ENCODE measurements at places on chromosomes 7 and 10.

DNA sequence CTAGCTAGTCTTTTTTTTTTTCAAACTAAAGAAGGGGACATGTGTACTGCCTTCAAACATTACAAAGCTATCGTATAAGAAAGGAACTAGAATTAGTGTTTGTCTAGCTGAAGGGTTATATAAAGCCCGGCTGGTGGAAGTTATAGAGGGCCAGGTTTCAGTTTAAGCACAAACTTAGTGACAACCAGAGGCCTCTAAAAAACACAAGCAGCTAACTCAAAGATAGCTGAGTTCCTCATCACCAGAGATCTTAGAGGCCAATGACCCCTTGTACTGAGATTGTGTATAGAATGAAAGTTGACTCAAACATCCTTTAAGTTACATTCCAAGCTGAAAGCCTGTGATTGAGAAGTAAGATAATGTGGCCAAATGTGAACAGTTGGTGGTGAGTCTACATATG lies 28.1 kb upstream of the SGMS1 start:
- no peak for DNase-seq

DNA sequence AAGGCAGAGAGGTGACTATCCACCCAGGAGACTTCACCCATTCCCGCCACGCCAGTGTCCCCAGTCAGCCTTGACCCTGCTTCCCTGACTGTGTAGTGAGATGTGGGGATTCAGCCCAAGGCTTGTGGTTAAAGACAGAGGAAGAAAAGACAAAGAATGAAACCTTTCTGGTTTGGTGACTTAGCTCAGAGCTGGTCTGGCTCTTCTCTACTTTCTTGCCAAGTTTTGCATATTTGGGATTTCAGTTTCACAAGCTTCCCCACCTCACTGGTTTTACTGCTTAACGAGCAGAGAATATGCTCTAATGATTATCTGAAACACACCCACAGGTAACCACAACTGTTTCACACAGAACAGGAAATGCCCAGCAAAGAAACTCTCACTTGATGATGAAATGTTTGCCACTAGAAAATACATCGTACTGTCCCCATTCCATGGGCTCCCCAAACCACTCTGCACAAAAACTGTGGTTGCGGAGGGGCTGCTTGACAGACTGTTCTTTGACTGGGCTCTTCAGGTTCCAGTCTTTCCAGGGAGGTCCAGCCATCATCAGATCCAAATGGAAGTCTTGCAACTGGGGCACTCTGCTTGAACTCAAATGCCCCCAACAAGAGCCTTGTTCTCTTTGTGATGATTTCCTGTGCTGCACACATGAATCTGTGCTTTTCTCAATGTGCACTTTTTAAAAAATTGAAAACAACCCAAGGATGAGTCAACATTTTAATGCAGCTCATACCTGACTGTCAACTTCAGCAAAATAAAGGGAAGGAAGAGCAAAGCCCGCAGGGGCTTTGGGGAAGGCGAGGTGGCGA lies 95.5 kb downstream of the CTBP2 start:
- DNase-seq, result no peak

GRCh38 chr7:26293569-26294308 lies 2.1 kb downstream of the SNX10 start:
- DNase-seq, result no peak

GRCh38 chr10:2851566-2851965 lies 215.8 kb upstream of the PFKP start:
- DNase-seq, result no peak

- DNase-seq, result no peak
Measured at GRCh38 chr10:80501381-80501912, 36.3 kb upstream of the SH2D4B start.

GRCh38 chr7:2688409-2689342 lies 674 bp downstream of the AMZ1 start:
- DNase-seq, result no peak

DNA sequence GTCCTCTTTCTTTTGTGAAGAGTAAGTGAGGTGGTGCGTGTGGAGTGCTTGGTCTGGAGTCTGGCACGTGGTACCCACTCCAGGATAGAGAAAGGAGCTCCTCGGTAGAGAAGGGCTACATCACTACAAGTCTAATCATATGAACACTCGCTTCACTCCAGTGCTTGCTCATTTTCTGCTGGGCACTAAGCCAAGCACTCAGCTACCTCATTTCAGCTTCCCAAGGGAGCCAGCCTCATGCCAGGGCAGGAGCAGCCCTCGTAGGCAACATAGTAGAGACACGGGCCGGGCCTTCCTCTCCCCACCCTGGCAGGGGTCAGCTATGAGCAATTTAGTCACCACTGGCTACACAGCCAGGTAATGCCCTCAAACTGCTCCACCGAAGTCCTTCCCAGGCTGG lies 11.4 kb upstream of the HSPA12A start:
- DNase-seq, result peak; percentile 61

DNA sequence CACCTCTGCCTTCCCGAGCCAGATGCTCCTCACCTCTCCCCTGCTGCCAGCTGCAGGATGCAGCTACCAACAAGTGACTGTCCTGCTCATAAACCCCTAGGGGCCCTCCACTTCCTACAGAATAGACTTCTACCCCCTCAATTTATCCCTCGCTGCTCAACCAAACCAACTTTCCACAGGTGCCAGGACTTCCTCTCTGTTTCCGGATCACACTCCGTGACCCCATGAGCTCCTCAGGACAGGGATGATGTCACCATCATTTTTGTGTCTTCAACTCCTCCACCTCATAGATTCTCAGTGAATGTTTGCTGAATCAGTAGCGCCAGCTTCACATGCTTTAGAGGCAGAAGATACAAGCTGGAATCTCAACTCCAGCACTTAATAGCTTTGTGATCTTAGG lies 25.8 kb upstream of the ADRB1 start:
- DNase-seq, result no peak

- no peak for DNase-seq
Measured at GRCh38 chr7:70346844-70347462, 748.7 kb downstream of the AUTS2 start.

DNA sequence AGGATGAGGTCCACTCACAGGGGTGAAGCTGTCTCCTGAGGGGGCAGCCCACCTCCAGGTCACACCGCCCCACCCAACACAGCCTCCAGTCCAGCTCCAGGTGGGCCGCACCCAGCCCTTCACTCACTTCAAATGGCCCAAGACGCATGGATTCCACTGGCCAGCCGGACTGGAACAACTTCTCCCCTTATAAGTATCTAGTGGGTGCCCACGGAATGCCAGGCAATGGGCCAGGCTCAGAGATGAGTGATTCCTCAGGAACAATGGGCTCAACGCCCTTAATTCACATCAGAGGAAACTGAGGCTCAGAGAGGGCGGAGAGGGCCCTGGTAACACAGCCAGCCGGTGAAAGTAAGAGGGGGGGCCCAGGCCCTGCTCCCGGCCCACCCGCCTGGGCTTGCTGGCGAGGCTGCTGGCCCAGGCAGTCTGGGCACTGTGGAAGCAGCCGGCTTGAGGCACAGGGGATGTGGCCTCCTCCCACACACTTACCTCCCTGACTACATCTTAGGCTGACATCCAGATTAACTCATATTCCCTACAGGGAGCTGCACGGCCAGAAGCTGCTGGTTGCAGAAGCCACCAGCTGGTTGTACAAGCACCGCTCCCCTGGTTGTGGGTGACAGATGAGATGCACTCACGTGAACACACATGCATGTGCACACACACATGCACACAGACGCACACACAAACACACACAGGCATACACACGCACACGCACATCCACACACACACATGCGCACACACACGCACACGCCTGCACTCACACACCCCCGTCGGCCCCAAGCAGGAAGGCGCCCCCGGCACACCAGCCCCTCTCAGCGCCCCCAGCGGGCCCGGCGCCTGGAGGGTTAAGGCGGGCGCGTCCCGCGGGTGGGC lies 1.0 kb upstream of the FAM20C start:
- peak; percentile 88 for DNase-seq

DNA sequence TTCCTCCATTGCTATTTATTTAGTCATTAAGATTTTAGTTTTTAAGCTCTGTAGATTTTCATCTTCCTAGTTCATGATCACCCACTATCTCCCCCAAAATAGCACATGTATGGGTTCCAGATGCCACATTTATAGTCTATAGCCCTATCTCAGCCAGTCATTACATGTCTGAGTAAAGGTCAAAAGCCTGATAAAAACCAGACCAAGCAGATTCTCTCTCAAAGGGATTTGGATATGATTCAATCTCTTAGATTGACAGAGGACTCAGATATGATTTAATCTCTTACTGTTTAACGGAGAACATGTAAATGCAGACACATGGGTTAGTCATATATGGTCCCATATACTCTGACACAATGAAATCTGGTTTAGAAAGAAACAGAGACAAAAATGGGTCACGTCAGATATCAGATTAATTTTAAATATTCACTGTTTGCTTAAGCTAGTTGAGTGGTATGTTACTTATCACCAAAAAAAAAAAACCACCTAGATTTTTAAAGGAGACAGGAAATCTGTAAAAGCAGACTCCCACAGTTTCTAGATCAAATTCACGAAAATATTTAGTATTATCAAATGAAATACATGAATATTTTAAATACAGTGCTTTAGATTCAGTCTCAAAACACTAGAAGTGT lies 107.0 kb upstream of the LRRN3 start:
- no peak for DNase-seq

DNA sequence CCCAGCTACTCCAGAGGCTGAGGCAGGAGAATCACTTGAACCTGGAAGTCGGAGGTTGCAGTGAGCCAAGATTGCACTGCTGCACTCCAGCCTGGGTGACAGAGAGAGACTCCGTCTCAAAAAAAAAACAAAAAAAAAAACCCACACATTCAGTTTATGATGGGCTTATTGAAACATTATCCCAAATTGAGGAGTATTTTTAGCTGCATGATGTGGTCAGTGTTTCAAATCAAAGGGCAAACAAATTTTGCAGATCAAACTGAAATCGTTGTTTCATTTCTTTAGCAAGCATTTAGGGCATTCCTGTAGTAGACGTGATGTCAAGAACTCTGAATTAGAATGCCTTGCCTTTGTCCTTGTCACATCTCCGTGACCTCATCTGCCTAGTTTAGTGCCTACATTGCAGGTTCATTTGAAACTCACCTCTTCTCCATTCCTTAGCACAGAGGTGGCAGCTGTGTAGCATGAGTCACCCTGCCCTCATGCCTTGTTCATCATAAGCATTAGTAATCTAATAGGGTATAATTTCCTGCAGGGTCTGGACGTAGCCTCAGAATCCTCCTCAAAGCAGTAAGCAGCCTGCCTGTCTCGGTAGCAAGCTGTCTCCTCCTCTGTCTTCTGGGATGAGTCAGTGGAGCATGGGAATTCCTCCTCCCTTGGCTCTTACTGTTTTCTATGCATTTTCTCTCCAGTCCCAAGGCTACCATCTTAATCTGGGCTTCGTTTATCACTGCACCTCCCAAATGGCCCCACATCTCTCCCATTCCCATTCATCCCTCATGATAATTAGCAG lies 73.8 kb downstream of the CUL1 start:
- no peak for DNase-seq

- DNase-seq, result no peak
Measured at GRCh38 chr7:17108049-17108584, 190.3 kb upstream of the AHR start.

- no peak for DNase-seq
Measured at GRCh38 chr10:78038105-78038504, 4.4 kb downstream of the RPS24 start.

DNA sequence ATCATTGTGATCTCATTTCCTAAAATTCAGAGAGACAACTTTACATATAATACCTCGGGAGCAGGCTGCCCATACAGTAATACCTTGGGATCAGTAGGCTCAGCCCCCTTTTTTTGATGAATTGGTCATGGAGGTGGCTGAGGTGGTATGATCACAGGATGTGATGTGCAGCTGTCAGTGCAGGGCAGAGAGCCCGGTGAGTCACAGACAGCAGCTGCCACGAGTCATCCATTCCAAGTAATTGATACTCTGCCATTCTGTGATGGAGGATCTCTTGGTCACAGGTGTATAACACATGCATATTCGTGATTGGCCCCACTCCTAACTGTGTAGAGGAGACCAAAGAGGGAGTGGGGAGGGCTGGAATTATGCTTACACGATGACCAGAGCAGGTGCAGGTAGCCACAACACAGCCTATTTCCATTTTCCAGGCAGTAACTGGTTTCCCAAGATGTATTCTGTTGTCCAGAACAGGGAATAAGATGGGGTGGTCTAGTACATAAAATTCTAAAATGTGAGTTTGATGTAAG lies 14.1 kb downstream of the NRCAM start:
- DNase-seq, result no peak

- no peak for DNase-seq
Measured at GRCh38 chr10:50615658-50616057, 8.1 kb downstream of the SGMS1 start.

DNA sequence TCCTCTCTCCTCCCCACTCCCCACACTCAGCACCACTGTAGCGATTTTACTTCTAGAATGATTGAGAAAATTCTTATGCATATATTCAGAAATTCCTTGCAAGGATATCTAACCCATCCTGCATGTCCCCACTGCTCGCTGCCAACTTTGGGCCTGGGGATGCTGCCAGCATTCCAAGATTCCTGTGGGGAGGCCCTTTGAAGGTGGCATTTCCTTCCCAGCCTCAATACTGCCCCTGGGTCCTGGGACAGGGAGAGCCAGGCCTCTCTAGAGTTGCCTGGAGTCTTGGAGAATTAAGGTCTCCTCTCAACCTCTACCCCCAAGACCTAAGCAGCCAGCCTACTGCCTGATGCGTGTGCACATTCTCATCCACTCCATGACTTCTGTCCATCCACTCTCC lies 303.5 kb downstream of the NEBL start:
- DNase-seq, result no peak

Data from sigmoid colon (tissue), 7 donors.